ENCODE measurements at places on chromosomes 2 and 18.

DNA sequence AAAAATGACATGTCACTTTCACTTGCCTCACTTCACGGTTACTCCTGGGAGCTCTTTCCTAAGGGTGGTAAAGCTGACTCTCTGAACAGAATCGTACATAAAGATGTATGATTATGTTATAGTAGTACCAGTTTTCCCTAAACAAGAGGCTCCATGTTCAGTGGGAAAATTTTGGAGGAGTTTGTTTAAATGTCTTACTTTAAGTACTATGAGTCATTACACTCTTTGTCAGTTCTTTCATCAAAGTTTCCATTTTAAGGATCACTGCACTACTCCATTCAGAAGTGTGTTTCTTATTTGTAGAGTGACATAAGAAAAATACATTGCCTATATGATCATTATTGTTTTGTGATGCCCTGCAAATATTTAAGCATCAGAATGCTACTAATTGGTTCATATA is 121.1 kb upstream of the FIGN start:
- DNase-seq = no peak

DNA sequence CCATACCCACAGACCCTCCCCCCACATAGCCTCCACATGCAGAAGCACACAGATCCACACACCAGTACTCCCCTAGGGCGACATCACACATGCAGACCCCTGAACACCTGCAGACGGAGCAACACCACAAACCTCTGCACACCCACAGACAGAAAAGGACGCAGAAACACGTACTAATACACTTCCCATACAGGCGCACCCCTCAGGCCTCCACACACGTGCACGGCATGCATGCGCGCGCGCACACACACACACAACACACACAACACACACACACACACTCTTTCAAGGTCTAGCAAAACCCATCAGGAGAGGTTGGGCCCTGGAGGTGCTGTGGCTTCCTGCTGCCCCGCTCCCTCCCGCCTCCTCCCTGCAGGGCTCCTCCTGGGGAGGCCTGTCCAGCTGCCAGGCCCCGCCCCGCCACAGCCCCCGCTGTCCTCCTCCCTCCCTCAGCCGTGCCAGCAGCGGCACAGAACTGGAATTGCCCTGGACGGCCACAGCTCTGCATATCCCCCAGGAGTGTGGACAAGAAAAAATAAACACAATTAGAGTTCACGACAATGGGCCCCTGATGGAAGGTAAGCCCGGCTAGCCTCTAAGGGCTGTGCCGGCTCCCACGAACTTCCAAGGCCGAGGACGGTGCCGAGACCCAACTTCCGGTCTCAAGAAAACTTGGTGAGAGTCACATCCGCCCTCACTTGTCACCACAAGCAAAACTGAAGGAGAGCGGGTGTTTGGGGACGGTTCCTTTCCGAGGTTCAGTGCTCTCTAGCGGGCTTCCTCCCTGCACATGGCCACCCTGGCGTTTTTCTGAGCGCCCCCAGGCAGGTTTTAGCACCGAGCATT is 6.8 kb downstream of the ZFP36L2 start:
- DNase-seq = peak; percentile 76

DNA sequence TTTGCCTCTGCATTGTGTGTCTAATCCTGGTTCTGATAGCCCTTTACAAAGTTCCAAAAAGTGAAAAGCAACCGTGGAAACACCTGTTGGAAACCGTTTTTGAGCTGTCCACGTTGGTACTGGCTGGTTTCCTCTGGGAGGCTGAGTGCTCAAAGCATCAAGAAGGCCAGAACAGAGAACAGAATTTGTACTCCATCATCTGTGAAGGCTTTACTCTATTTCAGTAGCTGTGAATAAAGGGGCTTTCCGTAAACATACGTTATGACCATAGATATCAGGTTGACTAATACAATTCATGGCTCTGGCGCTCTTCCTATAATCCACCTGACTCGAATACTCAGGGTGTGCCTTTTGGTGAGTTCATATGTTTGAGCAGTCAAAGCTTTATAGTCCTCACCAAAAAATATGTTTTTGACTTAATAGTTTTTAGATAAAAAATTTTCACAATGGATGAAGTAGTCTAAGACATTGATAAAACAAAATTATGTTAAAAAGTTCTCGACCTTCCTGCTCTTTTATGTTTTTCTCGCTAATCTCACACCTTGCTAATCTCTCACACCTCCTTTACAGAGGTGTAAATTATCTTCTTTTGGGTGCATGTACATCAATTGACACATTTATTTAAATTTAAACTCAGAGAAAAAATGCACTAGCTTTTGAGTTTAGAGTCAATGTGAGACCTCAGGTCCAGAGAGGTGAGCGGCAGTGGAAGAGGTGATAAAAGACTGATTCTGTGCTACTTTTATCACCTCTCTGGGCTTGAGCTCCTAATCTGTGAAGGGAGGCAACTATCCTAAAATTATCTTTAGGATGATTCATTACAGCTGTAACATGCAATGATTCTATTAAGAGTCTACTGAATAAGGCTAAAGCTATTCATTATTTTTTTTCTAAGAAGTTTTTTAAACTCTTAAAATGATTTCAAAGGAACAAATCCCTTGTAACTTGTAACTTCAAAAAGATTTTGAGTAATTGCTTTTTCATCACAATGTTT is 65.3 kb downstream of the CXCR4 start:
- DNase-seq = no peak

- DNase-seq = no peak
These were observed 26.5 kb downstream of the SLC4A5 start for GRCh38 chr2:74316627-74317295.

- no peak for DNase-seq
These were observed 18.4 kb upstream of the RAMP1 start for GRCh38 chr2:237841051-237841450.

GRCh38 chr2:68171146-68171545 is 13.5 kb downstream of the PNO1 start:
- DNase-seq = no peak

DNA sequence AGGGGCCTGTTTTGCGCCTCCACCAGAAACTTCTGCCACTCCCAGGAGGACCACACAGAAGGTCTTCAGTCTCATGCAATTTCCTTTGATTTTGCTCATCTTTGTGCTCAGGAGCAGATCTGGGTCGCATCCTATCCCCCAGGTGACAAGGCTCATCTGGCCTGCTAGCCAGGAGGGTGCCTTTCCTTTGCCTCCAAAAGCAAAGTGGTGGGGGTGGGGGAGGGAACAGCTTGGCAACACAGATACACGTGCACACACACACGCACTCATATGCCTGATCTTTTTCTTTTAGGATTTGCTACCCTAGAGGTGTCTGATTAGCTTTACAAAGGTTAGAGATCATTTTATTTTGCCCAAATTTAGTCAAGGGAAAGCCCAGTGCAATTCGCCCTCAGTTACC is 13.8 kb upstream of the SPATA3 start:
- no peak for DNase-seq

DNA sequence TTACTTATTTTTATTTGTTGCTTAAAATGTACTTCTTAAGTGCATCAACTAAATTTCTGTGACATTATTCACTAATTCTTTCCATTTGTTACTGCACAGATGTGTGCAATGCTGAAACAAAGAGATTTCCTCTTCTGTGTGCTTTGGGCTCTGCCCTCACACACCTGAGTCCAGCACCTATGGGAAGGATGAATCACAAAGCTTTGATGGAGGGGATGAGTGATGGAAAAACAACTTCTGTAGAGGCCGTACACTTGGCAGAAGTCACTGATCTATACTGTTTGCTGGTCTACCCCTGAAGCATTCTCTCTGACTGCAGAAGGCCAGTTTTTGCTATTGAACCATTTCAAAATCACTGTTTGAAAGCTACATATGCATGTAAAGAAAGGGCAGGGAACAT is 178.4 kb downstream of the ZEB2 start:
- DNase-seq = no peak

- DNase-seq = no peak
These were observed 17.4 kb downstream of the OSBPL1A start for GRCh38 chr18:24380163-24380747.

- DNase-seq = no peak
These were observed 464.5 kb upstream of the CHST9 start for GRCh38 chr18:27649621-27650020.

DNA sequence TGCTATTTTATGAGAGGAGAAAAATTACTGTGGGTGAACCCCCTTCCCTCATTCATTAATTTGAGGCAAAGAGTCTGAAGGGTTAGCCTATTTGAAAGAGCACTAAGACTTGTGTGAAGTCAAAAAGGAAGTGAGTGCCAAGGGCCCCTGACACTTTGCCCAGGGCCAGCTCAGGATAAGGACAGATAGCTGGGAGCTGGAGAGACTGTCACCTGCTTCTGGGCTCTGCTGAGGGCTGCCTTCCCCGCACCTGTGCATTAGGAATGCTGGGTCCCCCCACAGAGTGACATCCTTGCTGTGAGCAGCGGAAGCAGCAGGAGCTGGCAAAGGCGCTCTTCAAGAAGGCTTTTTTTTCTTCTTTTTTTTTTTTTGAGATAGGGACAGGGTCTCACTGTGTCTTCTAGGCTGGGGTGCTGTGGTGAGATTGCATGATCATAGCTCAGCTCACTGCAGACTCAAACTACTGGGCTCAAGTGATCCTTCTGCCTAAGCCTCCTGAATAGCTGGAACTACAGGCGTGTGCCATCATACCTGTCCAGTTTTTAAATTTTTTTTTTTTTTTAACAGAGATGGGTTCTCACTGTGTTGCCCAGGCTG is 148.3 kb downstream of the AQP4 start:
- DNase-seq = no peak

GRCh38 chr18:11983592-11983991 is 2.3 kb downstream of the IMPA2 start:
- no peak for DNase-seq

DNA sequence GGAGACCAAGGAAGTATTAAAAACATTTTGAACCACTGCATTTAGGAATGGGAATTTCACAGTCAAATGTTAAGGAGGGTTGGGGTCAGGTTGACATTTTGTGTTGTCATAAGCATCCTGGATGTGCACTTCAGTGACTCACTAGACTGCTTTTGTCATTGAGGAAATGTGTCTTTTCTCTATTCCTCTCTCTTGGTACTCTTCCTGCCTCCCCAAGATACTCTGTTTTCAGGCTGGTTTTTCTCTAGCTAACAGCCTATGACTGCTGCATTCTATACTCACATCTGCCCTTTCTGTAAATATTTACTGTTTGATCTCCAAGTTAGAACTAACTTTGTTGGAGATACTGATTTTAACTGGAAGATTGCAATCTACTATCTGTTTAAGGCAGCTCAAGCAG is 23.4 kb downstream of the XRCC5 start:
- no peak for DNase-seq

DNA sequence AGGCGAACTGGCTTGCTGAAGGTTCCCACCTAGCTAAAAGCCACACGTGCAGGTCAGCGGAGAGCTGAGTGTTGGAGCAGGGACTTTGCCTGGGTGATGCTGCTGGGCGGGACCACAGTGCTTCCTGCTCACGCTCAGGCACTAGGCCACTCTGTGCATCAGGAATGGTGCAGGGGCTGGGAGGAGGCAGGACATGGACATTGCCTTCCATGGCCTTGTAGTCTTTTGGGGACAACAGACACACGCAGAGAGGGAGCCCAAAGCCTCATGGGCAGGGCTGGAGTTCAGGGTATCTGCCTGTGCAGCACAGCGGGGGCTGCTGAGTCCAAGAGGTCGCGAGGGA is 207.2 kb downstream of the ZBTB7C start:
- DNase-seq = no peak

- DNase-seq = no peak
These were observed 52.9 kb downstream of the SCG2 start for GRCh38 chr2:223549215-223549614.

GRCh38 chr2:226652369-226652768 is 147.3 kb downstream of the IRS1 start:
- no peak for DNase-seq

DNA sequence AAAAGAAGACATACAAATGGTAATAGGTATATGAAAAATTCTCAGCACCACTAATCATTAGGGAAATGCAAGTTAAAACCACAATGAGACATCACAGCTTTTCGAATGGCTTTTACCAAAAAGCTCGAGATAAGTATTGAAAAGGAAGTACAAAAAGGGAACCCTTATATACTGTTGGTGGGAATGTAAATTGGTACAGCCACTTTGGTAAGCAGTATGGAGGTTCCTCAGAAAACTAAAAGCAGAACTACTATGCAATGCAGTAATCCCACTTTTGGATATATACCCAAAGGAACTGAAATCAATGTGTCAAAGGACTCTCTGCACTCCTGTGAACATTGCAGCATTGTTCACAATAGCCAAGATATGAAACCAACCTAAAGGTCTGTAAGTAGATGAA is 107.5 kb upstream of the SPATS2L start:
- DNase-seq = no peak

- no peak for DNase-seq
These were observed 832.0 kb upstream of the ZEB2 start for GRCh38 chr2:145351864-145352425.

- peak; percentile 8 for DNase-seq
These were observed 99.6 kb downstream of the KCNF1 start for GRCh38 chr2:11011359-11011758.

DNA sequence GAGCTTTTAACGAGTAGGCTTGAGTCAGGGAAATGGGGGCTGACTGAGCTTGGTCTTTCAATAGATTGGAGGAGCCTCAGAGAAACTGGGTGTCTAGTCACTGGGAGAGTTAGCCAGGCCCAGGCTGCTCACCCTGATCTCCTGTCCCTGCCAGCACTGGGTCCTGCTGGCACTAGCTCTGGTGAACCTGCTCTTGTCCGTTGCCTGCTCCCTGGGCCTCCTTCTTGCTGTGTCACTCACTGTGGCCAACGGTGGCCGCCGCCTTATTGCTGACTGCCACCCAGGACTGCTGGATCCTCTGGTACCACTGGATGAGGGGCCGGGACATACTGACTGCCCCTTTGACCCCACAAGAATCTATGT is 720 bp downstream of the KRTCAP3 start:
- DNase-seq = no peak

- DNase-seq = no peak
These were observed 43.6 kb downstream of the SLC5A7 start for GRCh38 chr2:108029912-108030311.

GRCh38 chr2:204437815-204438756 is 107.2 kb upstream of the PARD3B start:
- no peak for DNase-seq

DNA sequence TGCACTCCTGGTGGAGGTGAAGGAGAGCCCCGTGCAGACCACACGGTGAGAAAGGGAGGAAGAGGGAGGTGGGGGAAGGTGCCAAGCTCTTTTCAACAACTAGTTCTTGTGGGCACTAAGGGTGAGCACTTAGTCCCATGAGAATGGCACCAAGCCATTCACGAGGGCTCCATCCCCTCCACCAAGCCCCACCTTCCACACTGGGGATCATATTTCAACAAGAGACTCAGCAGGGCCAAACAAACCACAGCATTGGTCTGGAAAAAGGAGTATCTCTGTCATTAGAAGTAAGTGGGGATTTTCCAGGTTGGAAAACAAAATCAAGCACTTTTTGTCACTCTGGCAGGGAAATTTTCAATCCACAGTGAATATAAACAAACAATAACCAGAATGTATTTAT is 38.4 kb downstream of the ZAP70 start:
- no peak for DNase-seq

- no peak for DNase-seq
These were observed 81.8 kb upstream of the HPCAL1 start for GRCh38 chr2:10220902-10221391.

GRCh38 chr2:106841886-106842645 is 43.9 kb downstream of the ST6GAL2 start:
- DNase-seq = no peak

GRCh38 chr2:217694291-217694690 is 308.5 kb downstream of the TNS1 start:
- no peak for DNase-seq

GRCh38 chr18:13372531-13372951 is 154.0 kb downstream of the LDLRAD4 start:
- no peak for DNase-seq

- no peak for DNase-seq
These were observed 468.7 kb upstream of the CDH7 start for GRCh38 chr18:65282096-65282495.

- no peak for DNase-seq
These were observed 129.5 kb upstream of the ALPP start for GRCh38 chr2:232249096-232249495.

Measured in ecto neural progenitor cell (in vitro differentiated cells).